ENCODE measurements at places on chromosomes 7 and 10. TPM values are rescaled to one million over a fixed set of nuclear protein-coding genes. Genes with fewer than 3 reads are reported as not detected.

- H3K36me3 ChIP-seq, result no peaks in the 10 kb centered on the region
- peaks cover 1% of the 10 kb centered on the region for H3K27me3 ChIP-seq
- H3K4me3 ChIP-seq, result no peak overlapping the region
- no peaks in the 10 kb centered on the region for H3K4me1 ChIP-seq
- H3K27ac ChIP-seq, result no peak overlapping the region
- DNase-seq, result no peak
Measured at GRCh38 chr10:130967784-130968183, 343.7 kb downstream of the TCERG1L start.

DNA sequence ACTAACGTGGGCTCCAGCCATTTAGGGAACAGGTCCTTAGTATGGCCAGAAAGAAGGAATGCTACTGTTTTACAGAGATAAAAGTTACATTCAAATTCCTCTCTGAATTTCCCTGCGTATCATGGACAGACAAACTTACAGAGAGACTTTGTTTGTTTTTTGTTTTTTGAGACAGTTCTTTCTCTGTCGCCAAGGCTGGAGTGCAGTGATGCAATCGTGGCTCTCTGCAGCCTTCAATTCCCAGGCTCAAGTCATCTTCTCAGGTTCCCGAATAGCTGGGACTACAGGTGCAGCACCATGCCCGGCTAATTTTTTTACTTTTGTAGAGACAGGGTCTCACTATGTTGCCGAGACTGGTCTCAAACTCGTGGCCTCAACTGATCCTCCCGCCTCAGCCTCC is 64.5 kb upstream of the MPP7 start:
- no peaks in the 10 kb centered on the region for H3K4me1 ChIP-seq
- DNase-seq, result no peak
- H3K27me3 ChIP-seq, result peaks cover 6% of the 10 kb centered on the region

- H3K4me3 ChIP-seq, result no peak overlapping the region
- no peaks in the 10 kb centered on the region for H3K27me3 ChIP-seq
- H3K36me3 ChIP-seq, result no peaks in the 10 kb centered on the region
- DNase-seq, result no peak
Measured at GRCh38 chr10:97508342-97508741, 9.6 kb downstream of the UBTD1 start.

DNA sequence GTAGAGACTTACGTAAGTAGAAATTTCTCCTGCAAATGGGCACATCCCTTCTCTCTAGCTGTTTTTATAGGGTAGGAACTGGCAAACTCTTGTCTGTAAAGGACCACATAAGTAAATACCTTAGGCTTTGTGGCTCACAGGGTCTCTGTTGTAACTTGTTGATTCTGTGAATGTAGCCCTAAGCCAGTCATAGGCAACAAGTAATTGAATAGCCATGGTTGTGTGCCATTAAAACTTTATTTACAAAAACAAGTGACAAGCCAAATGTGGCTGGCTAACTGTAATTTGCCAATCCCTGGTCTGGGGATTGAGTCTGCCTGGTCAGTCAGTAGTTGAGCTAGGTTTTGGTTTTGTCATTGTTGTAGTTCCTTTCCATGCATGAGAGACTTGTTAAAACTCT is 5.3 kb upstream of the KLF6 start:
- H3K36me3 ChIP-seq, result no peaks in the 10 kb centered on the region
- H3K27me3 ChIP-seq, result no peaks in the 10 kb centered on the region
- H3K4me3 ChIP-seq, result no peak overlapping the region
- H3K4me1 ChIP-seq, result peaks cover 10% of the 10 kb centered on the region
- no peak for DNase-seq
- H3K27ac ChIP-seq, result no peak overlapping the region

DNA sequence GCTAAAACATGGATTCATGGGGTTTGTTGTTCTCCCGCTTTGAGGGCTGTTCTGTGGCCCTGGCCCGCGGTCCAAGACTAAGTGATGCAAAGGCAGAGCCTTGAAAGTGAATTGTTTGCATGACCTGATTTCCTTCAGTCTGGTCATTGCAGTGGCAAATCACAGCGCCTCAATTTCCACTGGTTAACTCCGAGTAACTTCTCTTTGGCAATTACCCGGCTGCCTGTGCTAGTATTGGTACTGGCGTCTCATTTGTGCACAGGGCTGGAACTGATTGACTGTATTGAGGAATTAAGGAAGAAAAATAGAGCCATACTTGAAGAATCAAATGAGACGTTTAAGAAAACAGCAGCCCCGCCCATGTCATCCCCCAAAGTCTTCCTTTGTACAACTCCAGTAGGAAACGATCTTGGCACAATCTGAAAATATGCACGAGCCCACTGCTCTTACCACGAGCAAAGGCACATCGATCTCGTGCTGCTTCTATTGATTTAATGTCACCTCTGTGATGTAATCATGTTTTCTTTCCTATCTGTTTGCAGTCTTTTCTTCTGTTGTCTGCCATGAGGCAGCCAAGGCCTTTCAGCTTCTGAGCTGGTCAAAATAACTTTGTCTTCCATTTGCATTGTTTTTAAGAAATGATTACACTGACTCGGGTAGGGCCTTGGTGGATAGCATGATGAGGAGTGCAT is 60.6 kb upstream of the SHH start:
- H3K4me3 ChIP-seq, result no peak overlapping the region
- H3K36me3 ChIP-seq, result no peaks in the 10 kb centered on the region

GRCh38 chr10:66862687-66863258 is 63.1 kb upstream of the LRRTM3 start:
- no peak overlapping the region for H3K4me3 ChIP-seq
- no peaks in the 10 kb centered on the region for H3K4me1 ChIP-seq
- no peak for DNase-seq
- no peaks in the 10 kb centered on the region for H3K27me3 ChIP-seq
- H3K27ac ChIP-seq, result no peak overlapping the region

GRCh38 chr10:124665091-124665490 is 79.1 kb downstream of the FAM53B start:
- H3K4me1 ChIP-seq, result peaks cover 16% of the 10 kb centered on the region
- DNase-seq, result no peak

Gene STK32C
- total RNA-seq, result 15.9 TPM

GRCh38 chr10:104457543-104457828 is 103.9 kb downstream of the CFAP58 start:
- no peaks in the 10 kb centered on the region for H3K27me3 ChIP-seq
- peaks cover 10% of the 10 kb centered on the region for H3K4me1 ChIP-seq
- no peaks in the 10 kb centered on the region for H3K36me3 ChIP-seq
- H3K4me3 ChIP-seq, result no peak overlapping the region
- no peak overlapping the region for H3K27ac ChIP-seq

Gene PI4K2A
- total RNA-seq, result 37.7 TPM

Gene SYCE1
- total RNA-seq, result not detected

Gene RBP4
- total RNA-seq, result 0.66 TPM

DNA sequence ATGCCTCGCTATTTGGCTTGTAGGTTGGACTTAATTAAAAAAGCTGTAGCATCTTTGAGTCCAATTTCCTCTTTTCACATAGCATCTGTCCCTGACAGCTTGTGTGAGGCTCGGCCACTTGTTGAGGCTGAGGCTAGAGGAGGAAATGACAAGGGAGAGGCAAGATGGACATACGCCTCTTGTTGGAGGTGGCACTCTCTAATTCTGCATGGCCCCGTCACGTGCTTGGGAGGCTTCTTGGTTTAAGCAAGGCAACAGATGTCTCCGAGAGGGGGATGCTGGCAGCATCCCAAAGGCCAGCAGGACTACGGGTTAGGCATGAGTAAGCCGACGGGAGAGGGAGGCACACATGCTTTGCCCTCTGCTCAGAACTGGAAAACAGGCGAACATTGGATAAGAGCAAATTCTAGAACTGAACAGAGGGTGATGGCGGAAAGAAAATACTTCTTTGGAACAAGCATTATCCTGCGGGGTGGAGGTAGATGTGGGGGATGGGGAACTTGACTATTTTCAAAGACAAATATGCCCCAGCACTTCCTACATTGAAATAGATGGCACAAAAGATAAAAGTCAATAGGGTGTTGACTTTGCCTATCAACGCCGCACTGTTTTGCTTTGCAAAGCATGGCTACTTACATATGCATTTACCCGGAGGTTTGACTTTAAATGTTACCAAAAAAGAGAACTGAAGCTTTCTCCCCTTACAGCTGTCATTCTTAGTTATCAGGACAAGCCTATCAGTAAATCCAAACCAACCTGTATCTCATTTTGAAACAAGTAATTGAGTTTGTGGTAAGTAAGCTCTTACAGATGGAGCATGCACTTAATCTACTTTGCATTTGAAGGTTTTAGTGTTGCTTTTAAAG is 94.8 kb downstream of the CHN2 start:
- no peaks in the 10 kb centered on the region for H3K4me1 ChIP-seq
- H3K36me3 ChIP-seq, result no peaks in the 10 kb centered on the region
- no peak overlapping the region for H3K4me3 ChIP-seq
- no peaks in the 10 kb centered on the region for H3K27me3 ChIP-seq
- H3K27ac ChIP-seq, result no peak overlapping the region

- no peaks in the 10 kb centered on the region for H3K27me3 ChIP-seq
- no peak overlapping the region for H3K4me3 ChIP-seq
- H3K36me3 ChIP-seq, result peaks cover 68% of the 10 kb centered on the region
- H3K4me1 ChIP-seq, result peaks cover 2% of the 10 kb centered on the region
Measured at GRCh38 chr7:47285860-47286491, 295.9 kb downstream of the TNS3 start.

Gene IKZF1
- 3.2 TPM for total RNA-seq

DNA sequence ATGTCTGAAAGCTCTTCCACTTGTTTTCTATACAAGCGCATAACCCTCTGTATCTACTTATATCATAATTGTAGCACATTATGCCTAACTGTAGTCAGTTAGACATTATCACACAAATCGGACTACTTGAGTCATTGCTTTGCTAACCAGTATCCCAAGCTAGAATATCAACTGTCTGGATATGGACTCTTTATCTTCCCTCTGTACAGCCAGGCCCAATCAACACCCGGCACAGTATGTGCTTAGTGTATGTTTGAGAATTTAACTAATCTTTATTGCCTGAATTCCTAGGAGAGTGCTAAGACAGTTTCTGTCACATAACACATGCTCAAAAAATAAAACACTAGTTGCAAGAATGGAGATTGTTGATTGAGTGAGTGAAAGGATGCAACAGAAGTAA is 211.2 kb downstream of the ARL4A start:
- no peaks in the 10 kb centered on the region for H3K36me3 ChIP-seq
- H3K27ac ChIP-seq, result no peak overlapping the region
- H3K27me3 ChIP-seq, result no peaks in the 10 kb centered on the region
- H3K4me1 ChIP-seq, result no peaks in the 10 kb centered on the region
- no peak for DNase-seq

DNA sequence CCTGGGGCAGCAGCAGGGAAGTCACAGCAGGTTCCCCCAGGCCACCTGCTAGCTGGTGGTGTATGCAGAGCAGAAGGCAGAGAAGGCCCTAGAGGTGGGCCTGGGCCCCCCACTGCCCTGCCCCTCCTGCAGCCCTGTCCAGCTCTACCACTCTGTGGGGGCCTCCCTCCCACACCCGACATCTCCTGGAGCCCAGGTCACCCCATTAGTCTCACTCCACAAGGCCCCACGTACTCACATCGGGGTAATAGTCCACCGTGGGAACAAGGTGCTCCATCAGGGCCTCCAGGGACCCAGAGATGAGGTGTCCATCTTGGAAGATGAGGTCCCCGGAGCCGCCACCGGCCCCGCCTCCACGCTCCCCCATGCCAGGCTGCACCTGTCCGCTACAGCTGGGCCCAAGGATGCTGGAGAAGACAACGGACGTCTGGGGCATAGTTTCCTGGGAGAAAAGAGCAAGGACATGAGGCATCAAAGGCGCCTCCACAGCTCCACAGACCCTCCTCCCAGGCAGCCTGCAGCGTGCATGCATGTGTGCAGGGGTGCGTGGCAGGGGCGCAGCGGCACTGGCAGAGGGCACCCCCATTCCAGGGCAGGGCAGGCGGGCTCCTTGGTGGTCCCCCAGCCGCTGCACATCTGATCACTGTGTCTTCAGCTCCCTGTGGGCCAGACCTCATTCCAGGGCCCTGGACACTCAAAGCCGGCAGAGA is 61.0 kb downstream of the RASGEF1A start:
- no peak overlapping the region for H3K27ac ChIP-seq
- DNase-seq, result peak; percentile 4
- no peaks in the 10 kb centered on the region for H3K27me3 ChIP-seq
- no peak overlapping the region for H3K4me3 ChIP-seq
- peaks cover 15% of the 10 kb centered on the region for H3K4me1 ChIP-seq
- H3K36me3 ChIP-seq, result no peaks in the 10 kb centered on the region

Gene KAZALD1
- 1.9 TPM for total RNA-seq

Measured in adrenal gland (tissue), 19 donors.